ENCODE measurements at places on chromosomes 1 and 21.

DNA sequence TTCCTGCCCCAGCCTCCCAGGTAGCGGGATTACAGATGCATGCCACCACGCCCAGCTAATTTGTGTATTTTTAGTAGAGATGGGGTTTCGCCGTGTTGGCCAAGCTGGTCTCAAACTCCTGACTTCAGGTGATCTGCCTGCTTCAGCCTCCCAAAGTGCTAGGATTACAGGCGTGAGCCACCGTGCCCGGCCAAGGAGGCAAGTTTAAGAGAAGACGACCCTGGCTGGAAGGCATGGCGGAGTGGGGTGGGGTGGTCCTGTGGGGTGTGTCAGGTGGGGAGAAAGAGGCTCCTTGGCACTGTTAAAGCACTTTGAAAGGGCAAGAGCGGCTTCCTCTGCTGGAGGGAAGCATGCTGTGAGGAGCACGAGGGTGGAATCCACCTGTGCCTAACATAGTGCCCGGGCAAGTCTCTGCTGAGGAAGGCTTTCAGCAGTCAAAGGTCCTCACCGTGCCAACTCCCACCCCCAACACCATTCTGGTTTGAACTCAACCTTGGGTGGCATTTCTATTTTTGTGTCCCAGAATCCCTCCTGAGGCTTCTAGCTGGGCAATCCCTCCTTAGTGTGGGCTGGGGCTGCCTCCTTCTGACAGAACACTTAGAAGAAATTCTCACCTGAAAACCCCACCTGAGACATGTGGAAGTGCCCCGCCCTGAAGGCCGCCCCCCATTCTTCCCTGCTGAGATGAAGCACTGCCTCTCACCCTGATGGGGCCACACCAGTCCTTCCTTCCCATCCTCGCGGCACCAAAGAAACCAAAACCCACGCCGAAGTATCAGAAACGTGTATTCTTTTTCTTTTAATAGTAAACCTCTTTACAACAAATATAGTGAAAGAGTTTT lies 37.4 kb downstream of the MEF2D start:
- no peak for DNase-seq

DNA sequence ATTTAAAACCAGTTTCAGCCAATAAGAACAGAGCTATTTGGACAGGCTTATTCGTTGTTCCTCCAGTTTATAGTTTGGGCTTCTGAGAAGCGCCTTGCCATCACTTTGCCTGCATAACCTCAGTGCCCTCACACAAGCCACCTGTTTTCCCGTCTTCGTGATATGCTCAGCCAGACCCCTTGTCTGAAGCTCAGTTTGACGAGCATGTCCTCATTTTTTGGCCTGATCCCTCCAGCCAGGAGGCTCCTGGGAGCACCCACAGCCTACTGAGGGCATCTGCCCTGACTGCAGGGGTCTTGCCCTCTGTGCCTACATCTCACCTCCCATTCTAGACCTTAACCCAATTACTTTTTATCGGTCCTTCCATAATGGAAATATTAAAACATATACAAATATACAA lies 95.3 kb downstream of the ADARB1 start:
- DNase-seq, result no peak

GRCh38 chr1:233606813-233607212 lies 7.1 kb upstream of the KCNK1 start:
- no peak for DNase-seq

GRCh38 chr1:109468903-109469302 lies 2.6 kb downstream of the SYPL2 start:
- no peak for DNase-seq

DNA sequence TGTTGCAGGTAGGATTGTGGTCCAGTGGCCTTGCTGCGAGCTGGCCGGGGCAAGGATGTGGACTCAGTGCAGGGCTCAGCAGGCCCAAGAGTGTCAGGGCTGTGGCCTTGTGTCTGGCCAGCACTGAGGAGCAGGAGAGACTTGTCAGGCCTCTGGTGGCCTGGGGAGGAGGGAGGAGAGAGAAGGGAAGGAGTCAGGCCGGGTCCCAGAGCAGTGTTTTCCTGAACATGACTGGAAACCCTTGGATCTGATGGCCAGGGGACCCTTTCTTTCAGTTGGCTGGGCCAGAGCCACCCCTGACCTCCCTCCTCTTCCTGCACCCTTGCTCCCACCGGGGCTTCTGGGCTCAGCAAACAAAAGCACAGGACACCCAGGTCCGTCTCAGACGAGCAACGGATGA lies 5.1 kb downstream of the IBA57 start:
- no peak for DNase-seq

DNA sequence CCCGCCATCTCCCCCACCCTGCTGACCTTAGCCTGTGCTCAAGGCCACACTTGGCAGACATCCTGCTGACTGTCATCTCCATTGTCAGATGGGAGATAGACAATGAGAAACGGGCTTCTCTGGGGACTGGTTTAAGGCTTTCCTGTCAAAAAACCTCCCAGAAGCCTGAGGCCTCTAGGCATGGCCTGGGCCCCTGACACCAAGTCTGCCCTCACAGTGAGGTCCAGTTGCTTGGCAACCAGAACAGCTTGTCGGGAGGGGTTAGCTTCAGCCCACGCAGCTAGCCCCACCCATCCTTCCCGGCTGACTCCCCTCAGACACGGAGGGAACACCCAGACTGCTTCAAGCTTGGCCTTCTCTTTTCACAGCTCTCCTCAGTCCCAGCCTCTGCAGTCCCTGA lies 11.0 kb downstream of the PLEKHA6 start:
- no peak for DNase-seq

- DNase-seq, result no peak
Observed at GRCh38 chr1:209620487-209620884, 31.7 kb downstream of the LAMB3 start.

- no peak for DNase-seq
Observed at GRCh38 chr1:153768316-153769181, 6.7 kb upstream of the SLC27A3 start.

DNA sequence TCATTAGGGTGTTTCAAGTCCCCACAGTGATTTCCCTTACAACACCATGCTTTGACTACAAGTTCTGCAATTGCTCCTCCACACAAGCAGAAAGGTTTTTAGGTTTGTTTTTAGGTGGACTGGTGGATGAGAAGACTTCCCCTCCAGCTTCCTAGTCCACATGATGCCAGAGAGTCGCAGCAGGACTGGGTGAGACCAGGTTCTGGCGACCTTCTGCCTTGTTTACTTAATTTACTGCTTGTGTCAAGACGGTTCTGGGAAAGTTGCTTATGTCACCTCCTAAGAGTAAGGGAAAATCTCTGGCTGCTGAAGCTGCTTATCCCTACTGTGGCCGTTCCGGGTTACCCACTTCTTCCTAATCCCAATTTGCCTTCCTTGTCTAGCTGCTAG lies 76.4 kb downstream of the GLUL start:
- no peak for DNase-seq

GRCh38 chr1:226443439-226443838 lies 35.5 kb upstream of the PARP1 start:
- DNase-seq, result no peak

DNA sequence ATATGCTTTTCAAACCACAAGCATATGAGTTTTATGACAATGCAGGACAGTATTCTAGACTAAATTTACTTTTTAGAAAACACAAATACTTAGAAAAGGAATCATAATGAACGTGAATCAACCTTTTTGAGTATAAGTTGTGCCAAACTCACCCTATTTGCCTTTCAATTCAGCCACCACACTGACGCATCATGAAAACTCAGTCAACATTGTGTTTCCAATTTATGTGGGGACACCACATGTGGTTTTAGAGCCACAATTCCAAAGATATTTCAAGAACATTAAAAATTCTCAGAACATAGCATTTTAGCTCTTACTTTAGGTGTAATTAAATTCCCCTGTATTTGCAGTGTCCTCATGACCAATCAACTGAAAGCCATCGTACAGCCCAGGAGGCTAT lies 118.8 kb downstream of the PTBP2 start:
- DNase-seq, result no peak

GRCh38 chr1:43453442-43454269 lies at the start of gene HYI:
Gene HYI (minus strand): TSS chr1:43453931. CDS start chr1:43453793, 138 bp downstream.
- peak; percentile 32 for DNase-seq

- no peak for DNase-seq
Observed at GRCh38 chr1:2230781-2231531, 2.8 kb downstream of the SKI start.

GRCh38 chr1:12003762-12004161 lies 15.5 kb upstream of the MIIP start:
- DNase-seq, result no peak

All from stimulated activated CD4-positive, alpha-beta T cell treated with anti-CD3 and anti-CD28 coated beads, Interleukin-1b, Interleukin-23, amount 100 ng/mL, for 4 hours (primary cell).